CD4-positive, alpha-beta T cell treated with Interleukin-17A for 4 hours (primary cell): ENCODE measurements at places on chromosomes 11 and 22.

DNA sequence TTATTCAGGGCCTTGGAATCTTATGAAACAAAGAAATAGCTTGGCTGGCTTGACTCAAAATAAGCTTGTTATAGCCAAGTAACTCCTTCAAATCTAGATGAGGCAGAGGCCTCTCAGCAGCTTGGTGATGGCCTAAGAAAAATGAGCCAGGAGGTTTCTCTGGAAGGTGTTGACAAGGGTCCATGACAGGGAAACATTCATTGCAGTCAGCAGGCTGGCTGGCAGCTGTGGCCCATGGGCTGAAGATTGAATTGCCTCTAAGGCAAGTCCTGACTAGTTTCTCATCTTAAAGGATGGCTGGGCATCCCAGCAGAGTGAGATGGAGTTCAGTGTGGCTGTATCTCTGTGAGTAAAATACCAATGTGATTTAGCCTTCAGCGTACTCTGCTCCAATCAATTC lies 441.0 kb downstream of the NELL1 start:
- DNase-seq: no peak

GRCh38 chr22:28466399-28466798 lies 213.2 kb downstream of the TTC28 start:
- no peak for DNase-seq

GRCh38 chr11:125141686-125142535 lies 22.6 kb upstream of the PKNOX2 start:
- DNase-seq: peak; percentile 67

DNA sequence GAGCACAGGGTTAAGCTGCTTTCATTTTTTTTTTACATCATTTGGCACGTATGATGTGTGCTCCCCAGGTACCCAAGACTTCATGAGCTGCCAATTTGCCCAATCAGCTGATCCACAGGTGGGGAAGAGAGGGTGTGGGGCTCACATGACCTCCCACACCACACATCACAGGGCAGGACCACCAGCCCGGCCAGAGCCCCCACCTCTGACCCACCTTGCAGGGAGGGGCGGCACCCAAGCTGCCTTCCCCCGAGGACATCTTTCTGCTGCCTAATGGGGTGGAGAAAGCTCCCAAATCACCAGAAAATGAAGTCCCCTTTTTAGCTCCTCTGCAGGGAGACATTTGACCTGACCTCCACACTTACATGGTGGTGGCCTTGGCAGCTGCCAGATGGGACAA lies 119.8 kb downstream of the MPPED1 start:
- no peak for DNase-seq

DNA sequence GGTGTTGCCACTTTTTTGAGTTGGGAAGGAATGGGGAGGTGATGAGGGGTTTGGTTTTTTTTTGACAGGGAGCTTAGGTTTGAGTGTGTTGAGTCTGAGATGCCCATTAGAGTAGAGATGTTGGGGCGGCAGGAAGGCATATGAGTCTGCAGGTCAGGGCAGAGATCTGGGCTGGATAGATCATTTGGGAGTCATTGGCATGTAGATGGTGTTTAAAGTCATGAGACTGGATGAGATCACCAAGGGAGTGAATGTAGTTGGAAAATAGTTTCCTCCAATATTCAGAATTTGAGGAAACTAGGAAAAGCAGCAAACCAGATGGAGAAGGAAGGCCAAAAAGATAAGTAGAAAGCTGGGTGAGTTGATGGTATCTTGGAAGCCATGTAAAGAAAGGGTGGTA lies 2.1 kb upstream of the ANAPC15 start:
- no peak for DNase-seq

DNA sequence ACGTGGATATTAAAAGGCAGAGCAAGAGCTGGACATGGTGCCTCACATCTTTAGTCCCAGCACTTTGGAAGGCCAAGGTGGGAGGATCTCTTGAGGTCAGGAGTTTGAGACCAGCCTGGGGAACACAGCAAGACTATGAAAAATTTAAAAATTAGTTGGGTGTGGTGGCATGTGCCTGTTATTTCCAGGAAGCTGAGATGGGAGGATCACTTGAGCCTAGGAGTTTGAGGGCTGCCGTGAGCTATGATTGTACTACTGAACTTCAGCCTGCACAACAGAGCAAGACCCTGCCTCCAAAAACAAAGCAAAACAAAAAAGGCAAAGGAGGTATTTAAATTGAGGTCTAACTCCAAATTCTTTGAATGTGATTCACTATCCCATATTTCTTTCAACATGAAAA lies 23.5 kb downstream of the RDX start:
- no peak for DNase-seq

DNA sequence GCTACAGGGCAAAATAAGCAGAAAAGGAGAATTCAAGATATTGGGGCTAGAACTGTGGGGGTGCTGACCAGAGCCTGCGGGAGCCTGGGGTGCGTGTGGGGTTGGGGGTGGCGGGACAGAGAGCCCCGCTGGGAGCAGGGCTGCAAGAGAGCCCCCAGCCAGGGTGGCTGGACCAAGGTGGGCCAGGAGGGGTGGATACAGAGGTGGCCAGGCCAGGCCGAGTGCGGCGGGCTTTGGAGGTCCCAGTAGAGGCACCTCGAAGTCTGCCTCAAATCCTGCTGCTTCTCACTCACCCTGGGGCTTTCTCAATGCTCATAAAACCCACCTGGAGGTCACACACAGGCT lies 16.9 kb upstream of the MUC5B start:
- no peak for DNase-seq

GRCh38 chr11:34564807-34565241 lies 51.2 kb upstream of the ELF5 start:
- no peak for DNase-seq

DNA sequence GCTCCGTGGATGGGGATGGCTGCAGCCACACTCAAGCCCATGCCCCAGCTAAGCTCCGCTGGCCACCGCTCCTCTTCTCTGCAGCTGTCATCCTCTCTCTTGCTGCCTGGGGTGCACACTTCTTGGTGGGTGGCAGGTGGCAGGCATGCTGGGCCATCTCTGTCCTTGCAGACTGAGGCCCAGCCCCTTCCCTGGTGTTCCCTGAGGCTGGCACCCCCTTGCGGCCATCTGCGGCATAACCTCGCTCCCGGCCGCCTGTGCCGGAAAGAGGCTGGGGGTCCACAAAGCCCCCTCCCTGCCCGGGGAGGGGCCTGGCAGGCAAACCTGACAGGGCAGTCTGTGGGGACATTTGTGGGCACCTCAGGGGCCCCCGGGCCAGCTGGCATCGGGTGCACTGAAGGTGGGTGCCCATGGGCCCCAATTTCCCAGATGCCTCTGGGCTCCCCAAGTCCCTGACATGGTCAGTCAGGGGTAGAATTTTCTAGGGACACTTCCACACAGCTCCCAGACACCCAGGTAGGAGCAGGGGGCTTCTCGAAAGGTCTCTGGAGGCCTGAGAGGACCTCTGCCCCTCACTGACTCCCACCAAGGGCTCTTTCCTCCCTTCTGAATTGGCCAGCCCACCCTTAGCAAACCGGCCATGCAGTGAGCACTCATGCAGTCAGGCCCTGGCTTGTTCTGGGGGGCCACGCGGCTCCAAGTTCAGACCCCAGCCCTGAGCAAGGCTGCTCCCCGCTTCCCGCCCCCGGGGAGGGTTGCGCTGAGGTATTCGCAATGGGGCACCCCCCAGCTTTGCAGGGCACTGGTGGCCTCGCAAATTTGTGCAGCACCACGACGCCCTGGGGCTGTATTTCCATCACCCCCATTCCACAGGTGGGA lies 23.5 kb upstream of the TH start:
- peak; percentile 64 for DNase-seq

DNA sequence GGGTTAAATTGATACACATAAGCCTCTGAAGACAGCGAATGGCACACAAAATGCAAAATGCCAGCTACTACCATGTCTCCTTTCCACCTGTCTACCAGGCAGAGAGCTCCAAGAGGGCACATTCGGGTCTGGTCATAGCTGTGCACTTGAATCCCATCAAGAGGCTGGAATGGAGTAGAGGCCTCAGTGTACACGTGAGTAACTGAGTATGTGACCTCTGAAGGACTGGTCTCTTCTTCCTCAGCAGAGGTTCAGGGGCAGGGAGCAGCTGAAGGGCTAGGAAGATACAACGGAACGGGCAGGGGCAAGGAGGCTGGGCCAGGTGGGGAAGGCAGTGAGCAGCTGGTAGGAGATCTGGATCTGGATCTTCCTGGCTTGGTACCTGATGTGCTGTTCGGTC lies 56.3 kb upstream of the PHOX2A start:
- DNase-seq: no peak

GRCh38 chr11:68927280-68928135 lies 23.8 kb downstream of the IGHMBP2 start:
- no peak for DNase-seq

DNA sequence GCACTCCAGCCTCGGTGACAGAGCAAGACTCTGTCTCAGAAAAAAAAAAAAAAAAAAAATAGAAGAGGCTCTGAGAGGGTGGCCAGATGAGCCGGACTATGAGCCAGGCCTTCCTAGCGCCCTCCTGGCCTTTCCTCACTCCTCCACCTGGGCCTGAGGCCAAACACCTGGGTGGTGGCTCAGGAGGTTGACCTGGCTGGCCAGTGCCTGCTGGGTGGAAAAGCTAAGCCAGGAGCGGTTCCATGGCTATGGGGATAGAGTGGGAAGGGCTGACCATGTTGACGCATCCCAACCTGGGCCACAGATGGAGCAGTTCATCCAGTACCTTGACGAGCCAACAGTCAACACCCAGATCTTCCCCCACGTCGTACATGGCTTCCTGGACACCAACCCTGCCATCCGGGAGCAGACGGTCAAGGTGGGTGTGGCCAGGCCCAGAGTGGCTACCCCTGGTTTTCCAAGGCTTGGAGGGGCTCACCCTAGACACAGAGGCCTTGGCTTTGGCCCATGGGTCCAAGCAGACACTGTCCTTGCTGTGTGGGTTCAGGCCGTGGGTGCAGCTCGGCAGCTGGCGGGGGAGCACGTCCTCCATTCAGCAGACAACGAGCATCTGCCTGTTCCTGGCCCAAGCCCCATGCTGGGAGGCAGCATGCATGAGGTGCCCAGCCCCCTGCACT lies 7.6 kb downstream of the SCYL1 start:
- peak; percentile 1 for DNase-seq

DNA sequence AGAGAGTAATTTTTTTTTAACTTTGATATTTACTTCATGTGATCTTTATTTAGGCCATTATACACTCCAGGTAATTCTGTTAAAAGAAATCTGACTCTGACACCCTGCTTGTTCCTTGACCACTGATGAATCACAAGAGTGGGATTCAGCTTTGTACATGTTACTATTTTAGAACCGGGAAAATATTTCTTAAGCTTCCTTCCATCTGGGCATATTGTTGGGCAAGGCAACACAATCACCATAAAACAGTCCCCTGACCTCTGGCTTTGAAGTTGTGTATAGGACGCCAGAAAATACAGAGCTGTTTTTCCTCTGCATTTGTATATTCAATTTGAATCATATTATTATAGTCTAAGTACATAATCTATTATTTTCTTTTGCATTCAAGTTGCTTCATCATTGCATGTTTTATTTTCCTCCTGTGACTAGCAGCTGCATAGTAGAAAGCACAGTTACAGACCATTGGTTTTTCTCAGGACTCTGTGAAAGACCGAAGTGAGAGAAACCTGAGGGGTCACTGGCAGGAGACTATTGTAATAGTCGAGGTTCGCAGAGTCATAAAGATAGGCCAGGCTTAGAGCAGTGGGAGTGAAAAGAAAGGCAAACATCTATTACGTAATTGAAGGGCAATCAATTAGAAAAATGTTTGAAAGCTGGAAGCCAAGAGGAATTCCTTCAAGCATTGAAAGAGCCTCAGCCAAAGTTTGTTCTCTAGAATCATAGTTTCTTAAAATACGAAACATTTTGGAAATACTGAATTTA lies 51.8 kb upstream of the SLC36A4 start:
- no peak for DNase-seq

GRCh38 chr11:85682330-85683305 lies 3.4 kb downstream of the CCDC89 start:
- DNase-seq: peak; percentile 77
